ENCODE measurements at places on chromosomes 2 and 18.

DNA sequence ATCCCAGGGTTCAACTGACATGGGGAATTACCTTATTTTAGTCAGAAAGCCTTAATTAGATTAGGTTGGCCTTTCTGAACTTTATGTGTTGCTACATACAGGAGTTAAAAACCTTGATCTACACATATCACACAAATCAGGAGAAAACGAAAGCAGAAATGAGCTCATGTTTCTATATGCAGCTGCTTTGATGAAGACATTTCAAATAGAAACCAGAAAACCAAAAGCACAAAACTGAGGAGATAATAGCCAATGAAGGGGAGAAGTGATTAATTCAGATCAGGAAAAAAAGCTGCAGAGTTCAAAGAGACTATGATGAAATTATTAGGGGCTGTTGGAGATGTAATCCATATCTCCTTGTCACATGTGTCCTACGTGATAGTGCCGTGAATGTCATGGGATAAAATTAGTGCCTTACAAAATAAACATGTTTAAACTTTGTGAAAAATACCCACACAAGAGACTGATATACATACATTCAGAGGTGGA is 255.0 kb downstream of the CAMKMT start:
- DNase-seq: no peak

GRCh38 chr2:158667586-158667985 is 127.5 kb upstream of the DAPL1 start:
- no peak for DNase-seq

- no peak for DNase-seq
These were observed 456.9 kb upstream of the TNP1 start for GRCh38 chr2:217316743-217317142.

DNA sequence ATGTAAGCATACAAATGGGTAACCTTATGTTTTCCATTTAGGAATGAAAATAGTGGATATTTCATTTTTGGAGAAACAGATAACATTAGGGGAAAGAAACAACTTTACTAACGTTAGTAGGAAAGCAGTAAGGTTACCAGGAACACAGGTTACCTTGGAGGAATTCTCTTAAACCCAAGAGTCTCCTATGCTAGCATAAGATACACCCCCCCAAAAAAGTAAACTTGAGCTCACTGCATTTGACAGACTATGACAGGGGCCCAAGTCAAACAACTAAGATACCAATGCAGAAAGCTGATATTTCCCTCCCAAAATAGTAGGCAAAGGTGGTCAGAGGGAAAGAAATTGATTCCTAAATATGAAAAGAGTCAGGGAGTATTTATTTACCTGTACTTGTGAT is 656.9 kb downstream of the DSC3 start:
- no peak for DNase-seq

DNA sequence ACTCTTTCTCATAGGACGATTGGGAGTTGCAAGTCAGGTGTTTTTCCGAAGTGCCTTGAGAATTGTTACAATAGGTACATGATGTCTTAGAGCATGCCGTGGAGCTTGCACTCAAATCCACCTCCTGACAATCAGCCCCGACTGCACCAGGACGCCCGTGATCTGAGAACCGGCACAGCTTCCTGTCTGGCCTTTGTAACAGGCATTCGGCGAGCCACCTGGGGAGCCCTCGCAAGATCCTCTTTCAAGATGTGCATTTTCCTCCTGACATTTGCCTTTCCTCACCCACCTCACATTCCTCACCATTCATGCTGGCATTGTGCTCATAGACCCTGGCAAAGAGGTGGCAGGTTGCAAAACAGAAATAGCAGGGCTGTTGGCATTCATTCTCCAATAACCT is 427.3 kb downstream of the GALR1 start:
- DNase-seq: no peak

GRCh38 chr2:70044290-70045040 is 42.8 kb upstream of the PCBP1 start:
- no peak for DNase-seq

GRCh38 chr2:190867212-190867611 is 13.4 kb upstream of the GLS start:
- no peak for DNase-seq

DNA sequence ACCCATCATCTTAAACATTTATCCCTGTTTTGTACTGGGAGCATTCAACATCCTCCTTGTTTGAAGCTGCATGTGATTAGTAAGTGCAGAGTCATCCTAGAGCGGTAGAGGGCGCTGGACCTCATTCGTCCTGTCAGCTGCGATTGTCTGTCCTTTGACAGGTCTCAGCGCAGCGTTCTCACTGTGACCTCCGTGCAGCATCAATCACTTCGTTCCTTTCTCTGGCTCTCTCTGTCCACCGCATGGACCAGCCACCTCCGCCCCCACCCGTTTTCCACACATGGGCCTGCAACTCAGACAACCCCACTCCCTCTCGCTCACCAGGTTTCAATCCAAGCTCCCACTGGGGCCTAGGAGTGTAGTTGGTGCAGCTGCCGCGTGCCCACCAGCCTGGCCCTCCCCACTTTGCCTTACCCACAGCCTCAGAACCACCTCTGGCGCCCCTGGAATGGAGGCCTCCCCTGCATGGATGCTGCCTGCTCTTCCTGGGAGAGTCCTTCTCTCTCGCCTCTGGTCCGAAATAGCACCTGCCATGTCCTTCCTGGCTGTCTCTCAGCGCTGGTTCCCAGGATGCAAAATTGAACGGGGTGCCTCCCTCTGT is 90.5 kb downstream of the NDUFA10 start:
- DNase-seq: no peak

DNA sequence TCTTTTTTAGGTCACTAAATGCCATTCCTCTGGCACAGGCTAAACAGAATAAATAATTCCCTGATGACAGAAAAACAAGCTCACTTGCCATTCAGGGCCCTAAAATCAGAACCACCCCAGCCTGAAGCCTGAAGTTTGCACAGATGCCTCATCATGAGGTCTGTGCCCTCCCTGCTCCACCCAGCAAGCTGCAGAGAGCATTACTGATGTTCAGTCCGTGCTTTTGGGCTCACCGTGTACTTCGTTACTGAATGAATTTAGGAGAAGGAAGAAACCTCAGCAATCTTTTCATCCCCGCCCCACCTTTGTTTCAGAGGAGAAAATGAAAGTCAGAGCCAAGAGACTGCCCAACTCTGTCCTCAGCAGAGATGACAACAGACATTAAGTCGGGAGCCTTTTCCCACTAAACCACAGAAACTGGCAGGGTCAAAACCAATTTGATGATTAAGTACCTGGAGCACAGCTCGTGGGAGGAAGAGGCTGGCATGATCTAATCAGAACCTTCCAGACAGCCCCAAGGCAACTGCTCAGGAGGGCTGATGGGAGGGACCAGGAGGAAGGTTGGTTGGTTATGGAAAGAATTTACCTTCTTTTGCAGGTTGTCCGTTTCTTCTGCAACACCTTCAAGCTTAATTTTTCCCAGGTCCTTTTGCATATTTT is 122.7 kb downstream of the LAMA1 start:
- no peak for DNase-seq

DNA sequence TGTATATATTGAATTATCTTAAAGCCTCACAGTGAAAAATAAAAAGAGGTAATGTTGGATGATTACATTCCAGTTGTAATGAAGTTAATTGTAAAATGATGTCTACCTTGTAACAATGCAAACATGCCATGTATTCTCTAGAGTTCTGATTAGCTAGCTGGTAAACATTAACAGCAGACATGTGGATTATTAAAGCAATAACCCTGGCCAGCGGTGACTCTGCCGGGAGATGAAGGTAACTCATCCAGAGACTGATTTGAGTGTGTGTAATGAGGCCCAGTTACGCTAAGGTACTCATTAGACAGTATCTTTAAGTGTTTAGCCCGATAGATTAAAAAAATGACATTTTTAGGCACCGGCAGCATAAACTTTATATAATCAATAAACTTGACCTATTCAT is 79.6 kb upstream of the REV1 start:
- DNase-seq: no peak

- DNase-seq: peak; percentile 57
These were observed 47.8 kb downstream of the CDCA7 start for GRCh38 chr2:173402405-173402974.

- no peak for DNase-seq
These were observed 32.3 kb downstream of the STEAP3 start for GRCh38 chr2:119255760-119256581.

DNA sequence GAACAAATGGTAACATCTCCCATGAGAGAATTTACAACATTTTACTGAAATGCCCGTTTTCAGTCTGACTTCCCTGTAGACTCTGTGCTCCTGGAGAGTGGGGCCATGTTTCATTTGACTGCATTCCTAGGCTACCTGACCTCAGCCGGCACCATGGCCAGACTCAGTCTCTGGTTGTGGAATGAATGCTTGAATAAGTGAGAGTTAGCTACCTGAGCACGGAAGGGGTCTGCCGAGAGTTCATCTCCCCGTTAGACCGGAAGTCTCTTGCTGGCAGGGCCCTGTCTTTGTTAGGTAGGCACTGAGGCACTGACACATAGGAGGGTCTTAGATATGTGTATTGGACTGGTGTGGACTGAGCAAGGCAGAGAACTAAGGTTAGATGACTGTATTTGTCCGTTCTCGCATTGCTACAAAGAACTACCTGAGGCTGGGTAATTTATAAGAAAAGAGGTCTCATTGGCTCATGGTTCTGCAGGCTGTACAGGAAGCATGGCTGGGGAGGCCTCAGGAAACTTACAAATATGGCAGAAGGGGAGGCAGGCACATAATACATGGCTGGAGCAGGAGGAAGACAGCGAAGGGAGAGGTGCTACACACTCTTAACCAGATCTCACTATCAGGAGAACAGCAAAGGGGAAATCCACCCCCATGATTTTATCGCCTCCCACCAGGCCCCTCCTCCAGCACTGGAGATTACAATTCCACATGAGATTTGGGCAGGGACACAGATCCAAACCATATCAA is 271.2 kb downstream of the GLI2 start:
- no peak for DNase-seq

GRCh38 chr2:199979832-199980628 is 24.6 kb downstream of the MAIP1 start:
- peak; percentile 68 for DNase-seq

DNA sequence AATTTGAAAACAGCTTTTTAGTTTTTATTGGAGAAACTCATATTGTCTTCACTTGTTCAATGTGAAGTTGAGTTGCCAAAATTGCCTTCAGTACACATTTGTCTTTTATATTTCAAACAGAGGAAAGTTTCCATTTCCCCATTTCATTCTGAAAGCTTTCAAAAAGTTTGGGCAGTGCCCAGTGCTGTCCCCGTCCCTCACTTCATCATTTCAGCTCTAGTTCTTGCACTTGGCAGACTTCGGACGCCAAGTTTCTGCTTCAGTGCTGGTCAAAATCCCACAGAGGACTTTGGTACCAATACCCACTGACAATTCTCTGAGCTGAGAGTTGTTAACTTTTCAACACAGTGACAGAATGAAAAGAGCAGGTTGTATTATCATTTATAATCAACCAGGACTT is 43.4 kb upstream of the AQP4 start:
- DNase-seq: no peak

- DNase-seq: no peak
These were observed 22.9 kb downstream of the INO80C start for GRCh38 chr18:35474884-35475283.

DNA sequence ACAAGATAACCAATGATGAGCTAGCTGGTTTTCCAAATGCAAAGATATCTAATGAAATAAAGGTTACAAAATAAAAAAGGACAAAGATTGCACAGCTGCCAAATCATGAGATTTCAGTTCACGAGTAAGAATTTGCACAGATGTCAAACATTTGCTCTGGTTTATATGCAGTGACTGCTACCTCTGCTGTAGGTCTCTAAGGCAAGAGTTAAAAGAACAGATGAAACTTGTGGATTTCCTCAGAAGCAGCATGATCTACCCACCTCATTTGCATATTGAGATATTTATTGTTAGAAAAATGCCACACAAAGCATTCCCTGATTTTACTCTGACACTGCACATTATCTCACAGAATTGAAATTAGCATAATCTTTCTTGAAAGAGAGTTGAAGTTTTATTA is 763.2 kb upstream of the ZEB2 start:
- no peak for DNase-seq

Measured in activated CD8-positive, alpha-beta memory T cell treated with anti-CD3 and anti-CD28 coated beads for 4 hours (primary cell).